Activated naive CD4-positive, alpha-beta T cell treated with anti-CD3 and anti-CD28 coated beads for 36 hours (primary cell): ENCODE measurements at places on chromosomes 2 and 18. TPM values are rescaled to one million over a fixed set of nuclear protein-coding genes. Genes with fewer than 3 reads are reported as not detected.

DNA sequence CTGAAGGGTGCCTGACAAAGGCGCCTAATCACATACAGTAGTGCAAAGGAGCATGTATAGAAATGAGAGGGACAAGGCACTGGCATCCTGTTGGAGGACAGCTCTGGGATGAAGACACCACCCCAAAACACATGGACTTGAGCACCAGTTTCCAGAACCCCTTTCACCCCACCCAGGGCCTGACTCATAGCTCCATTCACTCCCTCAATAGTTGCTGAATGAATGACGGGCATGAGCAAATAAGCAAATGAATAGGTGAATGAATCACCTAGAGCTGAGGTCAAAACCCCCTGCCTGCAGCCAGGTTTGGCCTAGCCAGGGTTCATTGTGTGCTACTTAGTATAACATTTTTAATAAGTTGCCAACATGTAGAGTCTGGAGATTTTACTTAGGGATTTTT, 66.3 kb downstream of the NRP2 start:
- H3K27me3 ChIP-seq = peaks cover 7% of the 10 kb centered on the region
- H3K36me3 ChIP-seq = no peaks in the 10 kb centered on the region
- H3K27ac ChIP-seq = no peak overlapping the region
- no peak overlapping the region for H3K4me3 ChIP-seq
- DNase-seq = no peak

Gene RTP5
- total RNA-seq = not detected

DNA sequence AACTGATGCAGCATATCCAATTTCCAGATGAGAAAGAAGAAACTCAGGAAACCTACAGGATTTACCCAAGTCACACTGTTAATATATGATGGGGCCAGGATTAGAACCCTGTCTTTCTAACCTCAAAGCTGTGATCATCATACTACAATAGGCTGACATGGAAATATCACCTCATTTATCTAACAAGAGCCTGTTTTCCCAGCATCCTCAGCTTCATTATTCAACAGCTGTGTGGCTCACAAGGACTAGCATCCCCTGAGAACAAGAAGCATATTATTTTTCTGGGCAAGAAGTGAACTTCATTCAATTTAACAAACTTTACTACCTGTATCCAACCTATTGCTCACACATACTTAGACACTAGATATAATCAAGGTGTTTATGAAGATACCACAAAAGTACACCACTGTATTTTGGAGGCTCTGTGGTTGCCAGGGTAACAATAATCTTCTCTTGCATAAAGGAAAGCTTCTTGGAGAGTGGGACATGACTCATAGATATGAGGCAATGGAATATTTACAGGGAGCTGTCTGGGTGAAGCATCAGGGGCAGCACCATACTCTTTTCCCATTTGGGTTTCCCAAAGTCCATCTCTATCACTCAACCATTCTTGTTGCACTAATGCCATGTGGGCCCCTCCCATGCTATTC, 218.2 kb downstream of the RAD51AP2 start:
- no peaks in the 10 kb centered on the region for H3K27me3 ChIP-seq
- H3K4me3 ChIP-seq = no peak overlapping the region

Gene INHBB
- total RNA-seq = not detected

DNA sequence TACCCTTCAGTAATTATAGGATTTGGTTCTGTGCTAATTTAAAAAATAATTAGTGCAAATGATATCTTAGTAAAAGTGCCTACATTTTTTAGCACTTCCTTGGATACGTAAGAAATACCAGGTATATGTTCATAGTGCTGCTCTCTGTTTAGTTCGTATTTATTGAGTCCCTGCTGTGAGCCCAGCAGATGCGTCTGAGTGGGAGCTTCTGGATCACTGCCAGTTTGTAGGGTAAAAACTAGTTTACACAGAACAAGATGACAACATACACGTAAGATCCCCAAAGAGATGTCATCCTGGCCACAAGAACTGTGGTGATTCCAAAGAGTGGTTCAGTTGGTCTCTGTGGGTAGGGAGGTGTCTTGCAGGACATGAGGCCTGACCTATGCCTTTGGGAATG, 103.2 kb downstream of the CTIF start:
- peaks cover 2% of the 10 kb centered on the region for H3K27me3 ChIP-seq
- no peaks in the 10 kb centered on the region for H3K4me1 ChIP-seq
- no peaks in the 10 kb centered on the region for H3K36me3 ChIP-seq
- no peak overlapping the region for H3K4me3 ChIP-seq

- DNase-seq = no peak
- peaks cover 3% of the 10 kb centered on the region for H3K27me3 ChIP-seq
Observed at GRCh38 chr2:95006588-95006987, 18.9 kb upstream of the MAL start.

Gene NYAP2
- total RNA-seq = not detected

Gene CRYGB
- total RNA-seq = not detected
